ENCODE measurements at places on chromosomes 2 and 18.

- peak; percentile 60 for DNase-seq
- H3K4me3 ChIP-seq, result peak overlapping the region; percentile 51
- H3K27ac ChIP-seq, result peak overlapping the region; percentile 96
- peaks cover 70% of the 10 kb centered on the region for H3K4me1 ChIP-seq
- H3K36me3 ChIP-seq, result peaks cover 23% of the 10 kb centered on the region
Observed at GRCh38 chr2:113167115-113167932, 6.4 kb upstream of the PSD4 start.

DNA sequence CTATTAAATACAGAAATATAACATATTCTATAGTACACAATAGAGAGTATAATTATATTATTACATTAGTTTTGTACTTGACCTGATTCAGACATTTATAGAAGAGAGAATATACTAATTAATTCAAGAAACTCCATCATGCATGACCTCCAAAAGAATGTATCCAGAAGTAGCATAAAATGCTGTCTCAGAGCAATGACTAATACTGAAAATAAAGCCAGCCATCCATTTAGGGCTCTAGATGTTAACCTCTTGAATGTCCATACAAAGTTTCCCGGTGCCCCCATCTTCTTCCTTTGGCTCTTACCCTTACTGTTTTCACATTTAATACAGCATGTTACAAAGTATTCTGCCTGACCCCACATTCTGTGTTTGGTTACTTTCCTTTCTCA, 102.0 kb downstream of the ARHGAP15 start:
- no peak for DNase-seq
- no peak overlapping the region for H3K4me3 ChIP-seq
- peaks cover 34% of the 10 kb centered on the region for H3K4me1 ChIP-seq
- no peaks in the 10 kb centered on the region for H3K27me3 ChIP-seq

DNA sequence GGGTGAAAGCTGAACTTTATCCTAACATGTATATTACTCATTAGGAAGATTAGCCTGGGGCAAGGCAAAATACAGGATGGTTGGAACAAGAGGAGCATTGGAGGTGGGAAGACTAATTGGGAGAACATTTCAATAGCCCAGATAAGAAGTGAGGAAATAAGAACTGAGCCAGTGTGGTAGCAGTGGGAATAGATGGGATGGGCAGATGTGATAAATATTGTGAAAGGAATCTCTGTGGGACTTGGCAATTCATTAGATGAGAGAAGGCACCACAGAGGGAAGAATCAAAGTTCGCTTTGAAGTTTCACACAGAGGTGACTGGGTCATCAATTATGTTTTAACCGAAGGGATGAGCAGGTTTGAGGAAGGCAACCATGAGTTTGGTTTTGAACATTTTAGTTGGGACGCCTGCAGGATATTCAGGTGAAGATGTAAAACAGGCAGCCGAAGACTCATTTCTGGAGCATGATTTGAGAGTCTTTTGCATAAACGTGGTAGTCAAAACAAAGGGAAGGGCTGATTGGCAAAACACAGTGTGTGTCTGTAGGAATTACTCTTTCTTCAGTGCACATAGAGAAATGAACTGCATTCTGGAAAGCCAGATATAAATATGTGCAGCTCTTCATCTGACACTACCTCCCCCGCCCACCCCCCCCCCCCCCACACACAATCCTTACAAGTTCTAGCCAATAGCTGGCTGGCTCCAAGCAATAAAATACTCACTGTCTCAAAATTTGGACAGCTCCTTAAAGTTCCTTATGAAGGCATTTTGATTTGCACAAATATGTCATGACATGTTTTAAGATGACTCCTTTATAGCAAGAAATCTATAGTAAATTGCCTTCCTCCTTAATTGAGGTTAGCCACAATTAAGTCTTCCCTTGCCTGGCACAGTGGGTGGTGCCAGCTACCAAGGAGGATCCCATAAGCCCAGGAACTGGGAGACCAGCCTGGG, 1.9 kb upstream of the SLC1A4 start:
- H3K27ac ChIP-seq, result no peak overlapping the region
- DNase-seq, result no peak
- H3K36me3 ChIP-seq, result peaks cover 18% of the 10 kb centered on the region
- H3K4me1 ChIP-seq, result peaks cover 48% of the 10 kb centered on the region

DNA sequence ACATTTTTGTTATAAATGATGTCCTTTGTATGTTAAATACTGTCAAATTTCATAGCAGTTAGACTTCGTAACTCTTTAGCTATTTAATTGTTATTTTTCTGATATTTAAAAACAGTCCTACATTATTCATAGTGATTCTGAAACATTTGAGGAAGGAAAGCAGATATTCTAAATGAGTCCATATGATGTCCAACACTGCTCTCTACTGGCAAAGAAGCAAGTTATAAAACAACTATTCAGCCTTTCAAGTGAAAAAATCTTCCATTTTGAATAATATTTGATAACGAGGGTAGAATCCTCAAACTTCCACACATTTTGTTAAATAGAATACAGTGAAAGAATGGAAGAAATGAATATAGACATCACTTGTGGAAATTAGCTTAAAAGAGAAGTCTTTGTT, 220.8 kb downstream of the GULP1 start:
- no peak for DNase-seq
- H3K4me3 ChIP-seq, result no peak overlapping the region
- H3K36me3 ChIP-seq, result no peaks in the 10 kb centered on the region
- H3K27ac ChIP-seq, result no peak overlapping the region
- H3K4me1 ChIP-seq, result no peaks in the 10 kb centered on the region
- H3K27me3 ChIP-seq, result peaks cover 2% of the 10 kb centered on the region

DNA sequence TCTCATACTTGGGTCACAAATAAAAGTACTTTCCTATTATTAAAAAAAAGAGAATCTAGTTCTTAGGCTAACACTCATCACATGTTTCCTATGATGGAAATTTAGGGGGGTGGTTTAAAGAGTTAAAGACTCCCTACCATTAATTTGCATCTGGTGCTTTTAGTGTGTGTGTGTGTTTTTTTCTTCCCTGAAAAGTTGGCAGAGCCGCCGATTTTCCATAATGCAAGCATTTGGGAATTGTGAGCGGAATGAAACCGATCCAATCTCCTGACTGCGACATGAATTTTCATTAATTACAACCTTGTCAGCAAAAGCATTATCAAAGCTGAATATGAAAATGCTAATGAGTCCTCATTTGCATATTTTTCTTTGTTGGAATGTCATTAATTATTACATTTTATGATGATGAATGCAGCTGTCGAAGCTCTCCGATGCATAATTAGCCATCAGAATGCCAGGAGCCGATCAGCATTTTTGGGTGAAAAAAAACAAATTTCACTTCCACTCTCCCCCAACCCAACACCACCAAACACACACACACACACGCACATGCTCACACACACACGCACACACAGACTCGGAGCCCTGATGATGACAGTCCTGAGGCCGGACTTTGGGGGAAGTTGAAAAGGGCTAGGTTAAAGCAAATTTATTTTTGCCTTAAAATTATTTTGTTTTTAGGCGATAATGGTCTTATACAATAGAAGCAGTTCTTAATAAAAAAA, 165.4 kb downstream of the TCF4 start:
- no peak overlapping the region for H3K4me3 ChIP-seq
- H3K4me1 ChIP-seq, result peaks cover 3% of the 10 kb centered on the region
- H3K27ac ChIP-seq, result no peak overlapping the region
- H3K36me3 ChIP-seq, result no peaks in the 10 kb centered on the region
- DNase-seq, result no peak

DNA sequence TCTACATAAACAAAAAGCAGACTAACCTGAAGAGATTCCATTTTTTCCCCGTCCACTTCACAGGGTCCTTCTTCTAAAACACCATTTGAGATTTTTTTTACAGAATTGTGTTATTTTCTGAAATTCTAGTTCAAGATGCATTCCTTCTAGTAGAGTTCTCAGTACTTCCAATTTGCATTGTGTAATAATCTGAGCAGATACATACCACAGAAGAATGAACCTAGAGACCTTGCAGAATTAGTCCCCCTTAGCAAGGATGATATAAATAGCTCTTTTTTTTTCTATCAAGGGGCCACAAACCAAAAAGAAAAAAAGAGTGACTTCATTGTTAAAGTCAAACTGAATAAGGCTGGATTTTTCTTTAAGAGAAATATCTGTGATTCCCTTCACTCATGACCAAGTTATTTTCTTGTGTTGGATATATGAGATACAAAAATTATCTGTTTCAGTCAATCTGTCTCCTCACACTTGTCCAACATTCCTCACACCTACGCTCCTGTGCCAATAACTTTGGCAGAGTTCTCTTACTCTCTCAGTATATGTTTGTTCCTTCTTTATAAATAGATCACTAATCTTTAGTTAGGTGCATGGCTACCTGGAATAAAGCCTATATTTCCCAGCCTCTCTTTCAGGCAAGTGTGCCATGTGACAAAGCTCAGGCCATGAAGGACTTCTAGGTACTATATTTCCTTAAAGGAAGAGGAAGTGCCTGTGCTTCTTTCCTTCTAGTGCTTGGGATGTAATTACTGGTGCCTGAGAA, 183.5 kb downstream of the ZNF385B start:
- DNase-seq, result no peak
- H3K36me3 ChIP-seq, result no peaks in the 10 kb centered on the region
- no peaks in the 10 kb centered on the region for H3K4me1 ChIP-seq
- no peak overlapping the region for H3K4me3 ChIP-seq
- H3K27ac ChIP-seq, result no peak overlapping the region

DNA sequence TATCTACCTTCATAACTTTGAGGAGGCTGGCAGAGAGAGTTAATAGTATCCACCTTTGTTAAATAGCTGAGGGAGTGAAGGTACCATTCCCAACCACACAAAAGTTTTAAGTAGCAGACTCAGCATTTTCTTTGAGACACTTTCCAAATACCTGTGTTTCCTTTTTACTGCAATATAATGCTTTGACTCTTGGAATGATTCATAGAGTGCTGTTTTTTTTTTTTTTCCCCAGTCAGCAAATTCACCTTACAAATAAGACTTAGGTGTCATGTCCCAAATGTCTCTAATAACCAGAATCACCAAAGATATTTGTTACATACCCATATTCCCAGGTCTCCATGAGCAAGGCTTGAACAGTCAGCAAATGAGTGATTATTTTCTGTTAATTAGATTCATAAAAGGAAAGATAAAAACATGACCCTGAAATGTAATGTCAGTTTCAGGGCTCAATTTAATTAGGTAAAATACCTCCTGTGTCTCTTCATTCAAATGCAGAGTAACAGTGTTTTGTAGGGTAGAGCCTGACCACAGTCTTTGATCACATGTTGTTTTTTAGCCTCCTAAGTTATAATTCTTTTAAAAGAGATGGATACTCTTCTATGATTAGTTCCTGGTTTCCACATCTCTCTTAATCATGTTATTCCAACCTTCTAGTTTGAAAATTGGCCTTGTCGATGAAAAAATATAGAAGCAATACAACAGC, 39.9 kb downstream of the SLC5A7 start:
- no peaks in the 10 kb centered on the region for H3K36me3 ChIP-seq
- H3K27ac ChIP-seq, result no peak overlapping the region
- H3K4me1 ChIP-seq, result no peaks in the 10 kb centered on the region
- DNase-seq, result no peak

DNA sequence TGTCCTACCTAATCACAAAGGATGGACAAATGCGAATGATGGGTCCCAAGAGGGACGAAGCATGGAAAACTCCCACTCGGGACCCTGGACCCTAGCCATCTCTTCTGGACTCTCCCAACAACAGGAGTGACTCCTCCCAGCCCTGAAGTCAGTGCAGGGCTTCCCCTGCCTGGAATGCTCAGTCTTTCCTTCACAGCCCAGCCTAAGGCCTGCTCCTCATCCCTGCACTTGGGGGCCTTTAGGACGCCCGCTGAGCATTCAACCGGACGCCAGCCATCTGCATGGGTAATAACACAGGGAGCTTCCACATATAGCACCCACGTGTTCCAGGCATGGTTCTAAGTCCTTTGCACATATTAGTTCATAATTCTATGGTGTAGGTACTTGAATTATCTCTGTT, 237.5 kb downstream of the KLHL29 start:
- no peaks in the 10 kb centered on the region for H3K36me3 ChIP-seq

GRCh38 chr2:67840460-67841068, 222.2 kb downstream of the C1D start:
- no peaks in the 10 kb centered on the region for H3K36me3 ChIP-seq
- peaks cover 8% of the 10 kb centered on the region for H3K27me3 ChIP-seq
- no peaks in the 10 kb centered on the region for H3K4me1 ChIP-seq
- DNase-seq, result peak; percentile 43

GRCh38 chr2:74538881-74539339, 9.2 kb downstream of the HTRA2 start:
- no peak overlapping the region for H3K27ac ChIP-seq
- no peak for DNase-seq
- H3K4me3 ChIP-seq, result no peak overlapping the region
- H3K4me1 ChIP-seq, result no peaks in the 10 kb centered on the region
- no peaks in the 10 kb centered on the region for H3K36me3 ChIP-seq

- H3K36me3 ChIP-seq, result no peaks in the 10 kb centered on the region
- no peak overlapping the region for H3K27ac ChIP-seq
- peaks cover 4% of the 10 kb centered on the region for H3K27me3 ChIP-seq
- DNase-seq, result no peak
- no peak overlapping the region for H3K4me3 ChIP-seq
Observed at GRCh38 chr2:105005181-105005951, 32.5 kb upstream of the MRPS9 start.

DNA sequence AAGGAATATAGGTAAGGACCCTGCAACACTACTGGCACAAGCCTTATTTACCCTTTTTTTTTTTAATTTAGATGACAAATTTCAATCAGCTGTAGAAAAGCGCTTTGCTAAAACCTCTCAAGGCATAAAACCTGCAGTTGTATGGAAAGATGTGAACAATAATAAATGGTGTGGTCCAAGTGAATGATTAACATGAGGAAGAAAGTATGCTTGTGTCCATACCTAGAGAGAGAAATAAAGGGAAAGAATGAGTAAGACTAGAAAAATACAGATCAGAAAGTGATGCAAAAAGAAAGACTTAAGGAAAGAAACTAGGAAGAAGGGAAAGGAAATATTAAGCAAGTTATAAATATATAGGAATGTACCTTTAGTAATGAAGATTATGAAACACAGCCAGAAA, 119.2 kb upstream of the SCN7A start:
- no peaks in the 10 kb centered on the region for H3K36me3 ChIP-seq
- DNase-seq, result no peak
- no peak overlapping the region for H3K4me3 ChIP-seq
- peaks cover 12% of the 10 kb centered on the region for H3K4me1 ChIP-seq

- no peaks in the 10 kb centered on the region for H3K36me3 ChIP-seq
- no peaks in the 10 kb centered on the region for H3K4me1 ChIP-seq
- H3K27me3 ChIP-seq, result no peaks in the 10 kb centered on the region
- no peak overlapping the region for H3K27ac ChIP-seq
Observed at GRCh38 chr2:30692829-30693275, 114.4 kb downstream of the CAPN13 start.

- no peak overlapping the region for H3K4me3 ChIP-seq
- H3K27ac ChIP-seq, result no peak overlapping the region
- H3K4me1 ChIP-seq, result no peaks in the 10 kb centered on the region
- H3K36me3 ChIP-seq, result no peaks in the 10 kb centered on the region
- H3K27me3 ChIP-seq, result peaks cover 4% of the 10 kb centered on the region
Observed at GRCh38 chr2:30038419-30038818, 108.4 kb upstream of the YPEL5 start.

- no peaks in the 10 kb centered on the region for H3K27me3 ChIP-seq
- no peak overlapping the region for H3K27ac ChIP-seq
- peaks cover 36% of the 10 kb centered on the region for H3K4me1 ChIP-seq
- no peak overlapping the region for H3K4me3 ChIP-seq
Observed at GRCh38 chr2:74052732-74053710, 68.3 kb downstream of the TET3 start.

- H3K4me3 ChIP-seq, result no peak overlapping the region
- no peaks in the 10 kb centered on the region for H3K36me3 ChIP-seq
Observed at GRCh38 chr2:62814123-62814522, 108.6 kb downstream of the EHBP1 start.

All from activated CD8-positive, alpha-beta T cell treated with anti-CD3 and anti-CD28 coated beads for 36 hours (primary cell).